ENCODE measurements at places on chromosomes 3 and 15.

- DNase-seq, result no peak
These were observed 75.7 kb downstream of the GMPS start for GRCh38 chr3:155946178-155946577.

DNA sequence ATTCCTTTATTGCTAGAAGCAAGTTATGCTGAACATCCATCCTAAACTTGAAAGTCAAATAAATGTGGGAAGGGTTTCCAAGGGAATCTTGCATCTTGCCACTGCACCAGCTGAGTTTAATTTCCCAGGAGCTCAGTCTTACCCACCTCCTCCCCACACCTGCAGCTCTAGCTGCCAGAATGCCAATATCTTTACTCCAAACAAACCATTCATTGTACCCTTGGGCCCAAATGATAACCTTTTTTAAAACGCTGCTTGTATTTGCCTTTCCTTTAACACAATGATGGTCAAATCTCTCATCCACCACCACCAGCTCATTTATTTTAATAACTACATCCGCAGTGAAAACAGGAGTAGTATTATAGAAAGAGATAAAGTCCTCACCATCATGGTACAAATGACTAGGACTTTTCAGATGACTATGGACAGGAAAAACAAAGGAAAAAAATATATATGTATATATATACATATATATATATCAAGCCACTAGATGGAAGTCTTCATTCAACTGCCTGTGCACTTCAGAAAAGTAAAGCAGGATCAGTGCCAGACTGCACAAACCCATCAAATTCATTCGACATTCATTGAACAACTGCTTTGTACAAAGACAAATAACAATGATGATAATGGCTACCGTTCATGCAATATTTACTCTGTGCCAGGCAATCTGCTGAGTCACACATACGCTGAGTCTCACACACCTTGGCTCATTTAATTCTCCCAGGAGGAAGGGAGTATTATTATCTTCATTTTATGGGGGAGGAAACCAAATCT, 44.0 kb downstream of the BFSP2 start:
- no peak for DNase-seq

- DNase-seq, result no peak
These were observed 152.1 kb downstream of the KLF13 start for GRCh38 chr15:31478702-31479221.

GRCh38 chr15:67790610-67791319, 34.5 kb upstream of the SKOR1 start:
- DNase-seq, result no peak

DNA sequence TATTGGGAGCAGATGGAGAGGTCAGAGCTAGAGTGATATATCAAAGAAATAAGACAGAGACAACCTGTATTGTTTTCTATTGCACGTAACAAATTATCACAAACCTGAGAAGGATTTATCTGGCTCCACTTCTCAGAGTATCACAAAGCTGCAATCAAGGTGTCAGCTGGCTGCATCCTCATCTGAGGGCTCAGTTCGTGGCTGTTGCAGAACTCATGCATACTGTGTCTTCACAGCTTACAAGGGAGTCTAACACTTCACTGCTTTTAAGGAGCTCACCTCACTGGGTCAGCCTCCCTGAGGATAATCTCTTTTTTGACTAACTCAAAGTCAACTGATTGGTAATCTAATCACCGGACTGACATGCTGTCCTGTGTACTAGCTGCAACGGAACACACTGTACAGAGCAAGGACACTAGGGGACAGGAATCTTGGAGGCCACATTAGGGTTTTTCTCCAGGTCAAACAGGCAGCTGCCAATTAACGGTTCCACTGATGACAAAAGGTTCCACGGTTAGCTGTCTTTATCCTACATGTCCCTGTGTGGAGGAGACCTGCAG, 1006.8 kb upstream of the SEMA6D start:
- DNase-seq, result no peak

Measured in NCI-H510A (cell line).